KG1 (cell line): ENCODE measurements at places on chromosomes 3 and 15.

- DNase-seq, result peak; percentile 48
Measured at GRCh38 chr3:149120051-149120972, 9.1 kb upstream of the HPS3 start.

GRCh38 chr3:67884345-67884744 lies 229.9 kb upstream of the SUCLG2 start:
- no peak for DNase-seq

DNA sequence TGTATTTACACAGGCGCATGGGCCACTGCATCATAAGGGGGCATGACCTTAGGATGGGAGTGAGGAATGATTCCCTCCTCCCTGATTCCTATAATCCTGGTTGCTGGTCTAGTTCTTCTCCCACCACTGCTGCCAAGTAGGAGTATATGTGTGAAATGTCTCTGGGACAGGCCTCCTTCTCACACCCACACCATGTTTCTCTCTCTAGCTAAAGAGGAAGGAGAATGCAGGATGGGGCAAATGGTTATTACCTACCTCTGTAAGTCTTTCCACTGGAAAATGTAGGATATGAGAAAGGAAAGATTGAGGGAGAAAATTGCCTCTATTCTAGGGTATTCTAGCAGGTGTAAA lies 159.2 kb downstream of the THSD4 start:
- DNase-seq, result no peak

DNA sequence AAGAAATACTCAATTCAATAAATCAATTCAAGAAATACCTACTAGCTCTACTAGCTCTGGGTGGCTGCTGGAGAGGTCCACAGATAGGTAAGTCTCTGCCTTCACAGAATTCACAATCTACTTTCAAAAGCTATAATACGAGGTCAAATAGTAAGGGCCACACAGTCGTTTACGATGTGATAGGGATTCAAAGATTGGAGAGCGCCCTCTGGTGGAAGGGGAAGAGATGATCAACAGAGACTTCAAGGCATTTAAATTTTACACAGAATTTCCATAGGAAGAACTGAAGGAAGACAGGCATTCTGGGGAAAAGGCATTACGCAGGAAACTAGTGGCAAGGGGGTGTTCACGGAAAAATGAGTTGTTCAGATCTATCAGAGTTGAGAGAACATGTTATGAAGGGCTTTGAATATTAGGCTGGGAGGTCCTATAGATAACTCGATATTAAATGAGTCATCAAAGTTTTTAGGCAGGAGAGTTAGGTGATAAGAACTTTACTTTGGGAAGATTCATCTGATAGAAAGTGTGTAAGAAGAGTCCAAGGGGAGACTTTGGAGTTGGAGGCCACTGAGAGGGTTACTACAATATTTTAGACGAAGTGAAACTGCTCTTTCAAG lies 128.8 kb downstream of the FRMD5 start:
- DNase-seq, result peak; percentile 68

GRCh38 chr3:106014518-106014917 lies 145.7 kb upstream of the CBLB start:
- no peak for DNase-seq
